ENCODE measurements at places on chromosomes 7 and 10.

GRCh38 chr10:86345859-86346798 lies 20.5 kb downstream of the GRID1 start:
- DNase-seq, result peak; percentile 21

DNA sequence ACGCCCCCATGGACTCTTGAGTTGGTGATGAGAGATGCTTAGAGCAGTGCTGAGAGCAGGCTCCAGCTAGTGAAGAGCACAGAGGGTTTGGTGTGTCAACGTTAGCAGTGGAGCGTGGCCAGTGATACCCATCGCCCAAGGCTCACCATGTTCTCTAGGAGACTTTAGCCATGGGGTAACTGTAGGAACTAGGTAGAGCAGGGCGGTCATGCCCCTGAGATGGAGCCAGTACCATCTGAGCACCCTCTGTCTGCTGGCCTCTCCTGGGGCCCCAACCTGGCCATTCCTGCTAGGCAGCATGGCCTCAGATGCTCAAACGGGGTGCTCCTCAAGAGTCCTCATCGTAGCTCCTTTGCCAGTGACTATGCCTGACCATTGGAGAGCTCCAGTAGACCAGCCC lies 179.7 kb downstream of the KCND2 start:
- DNase-seq, result no peak

DNA sequence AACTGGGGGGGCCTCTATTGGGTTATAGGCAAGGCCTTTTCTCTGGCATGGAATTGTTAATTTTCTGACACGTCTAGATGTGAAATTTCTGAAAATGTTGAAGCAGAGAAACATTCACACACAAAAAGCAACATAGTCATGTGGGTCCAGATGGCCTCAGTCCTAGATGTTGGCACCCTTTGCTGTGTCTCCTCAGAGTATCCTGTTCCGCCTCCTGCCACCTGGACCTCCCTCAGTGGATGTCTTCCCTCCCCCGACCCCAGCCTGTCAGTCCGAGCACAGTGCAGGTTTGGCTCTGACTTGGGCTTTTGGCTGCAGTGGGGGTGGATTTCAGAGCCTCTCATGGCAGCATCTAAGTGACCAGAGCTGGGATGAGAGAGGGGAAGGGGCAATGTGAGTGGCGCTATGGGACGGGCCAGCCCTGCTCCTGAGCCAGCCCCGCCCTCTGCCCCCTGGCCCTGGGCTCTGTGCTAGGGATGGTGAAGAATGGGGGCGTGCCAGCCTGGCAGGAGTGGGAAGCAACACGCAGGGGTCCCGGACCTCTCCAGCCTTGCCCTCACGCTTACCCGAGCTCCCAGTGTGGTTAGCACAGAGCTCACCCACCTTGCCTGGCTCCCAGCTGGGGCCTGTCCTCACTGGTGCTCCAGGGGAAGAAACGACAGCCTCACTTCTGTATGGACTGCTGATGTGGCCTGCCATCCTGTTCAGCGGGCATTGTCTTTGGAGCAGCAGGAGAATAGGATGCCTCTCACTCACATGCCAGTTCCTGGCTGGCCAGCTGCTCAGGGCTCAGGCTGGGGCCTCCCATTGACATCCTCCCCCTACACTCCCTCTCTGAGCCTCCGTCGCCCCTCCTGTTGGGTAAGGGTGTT lies 6.2 kb downstream of the ATP6V0E2 start:
- peak; percentile 62 for DNase-seq

DNA sequence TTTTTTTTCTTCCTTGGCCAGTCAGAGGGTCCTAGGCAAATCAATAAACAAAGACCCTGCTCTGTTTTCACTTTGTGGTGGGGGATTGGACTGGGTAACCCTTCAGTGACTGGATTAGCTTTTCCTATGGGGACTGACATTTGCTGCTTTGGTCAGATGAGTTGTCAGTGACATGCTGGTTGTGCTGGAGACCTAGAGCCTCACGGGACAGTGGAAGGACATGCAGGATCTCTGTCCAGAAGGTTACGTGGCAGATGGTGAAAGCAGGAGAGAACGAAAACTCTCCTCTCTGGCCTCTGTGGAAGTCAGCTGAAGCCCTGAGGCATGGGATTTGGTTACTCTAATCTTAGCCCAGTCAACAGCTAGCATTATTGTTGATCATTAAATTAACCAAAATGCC lies 90.0 kb upstream of the BMPER start:
- no peak for DNase-seq

DNA sequence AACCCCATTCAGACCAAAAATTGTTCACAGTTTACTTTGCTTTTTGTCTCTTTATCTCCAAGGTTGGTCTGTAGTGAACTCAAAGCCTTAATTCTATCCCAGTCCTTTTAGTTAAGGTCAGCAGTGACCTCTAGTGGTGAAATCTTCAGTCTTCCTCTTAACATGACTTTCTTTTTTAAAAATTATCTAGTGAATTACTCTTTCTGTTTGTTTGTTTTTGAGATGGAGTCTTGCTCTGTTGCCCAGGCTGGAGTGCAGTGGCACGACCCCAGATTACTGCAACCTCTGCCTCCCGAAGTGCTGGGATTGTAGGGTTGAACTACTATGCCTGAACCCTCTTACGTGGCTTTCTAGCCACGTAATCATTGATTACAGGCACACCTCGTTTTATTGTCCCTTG lies 25.0 kb downstream of the ZNF487 start:
- DNase-seq, result no peak

GRCh38 chr10:63713191-63714144 lies 192.3 kb downstream of the REEP3 start:
- DNase-seq, result no peak

GRCh38 chr10:61063901-61064300 lies 119.9 kb upstream of the RHOBTB1 start:
- no peak for DNase-seq

DNA sequence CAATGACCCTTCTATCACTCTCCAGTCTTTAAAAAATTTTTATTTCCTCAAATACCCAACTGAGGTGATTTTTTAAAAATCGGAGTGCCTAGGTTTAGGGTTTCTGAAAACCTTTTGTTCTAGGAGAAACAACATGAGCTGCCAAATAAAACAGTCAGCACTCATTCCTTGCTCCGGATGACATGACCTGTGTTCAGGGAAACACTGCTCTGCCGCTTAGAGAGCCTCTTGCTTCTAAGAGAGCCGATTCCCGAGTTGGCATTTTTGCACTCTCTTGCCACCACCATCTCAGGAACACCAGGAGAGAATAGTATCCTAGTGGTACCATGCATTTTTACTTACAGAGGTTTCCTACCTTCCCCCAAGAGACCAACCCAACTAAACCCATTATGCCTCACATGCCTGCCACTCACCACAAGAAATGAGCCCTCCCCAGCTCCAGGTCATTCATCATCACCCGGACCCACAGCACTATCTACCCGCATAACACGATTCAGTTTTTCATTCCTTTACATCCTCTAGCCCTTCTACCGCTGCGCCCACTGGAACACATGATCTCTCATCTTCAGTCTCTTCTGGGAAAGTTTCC lies 365.4 kb downstream of the THSD7A start:
- no peak for DNase-seq

DNA sequence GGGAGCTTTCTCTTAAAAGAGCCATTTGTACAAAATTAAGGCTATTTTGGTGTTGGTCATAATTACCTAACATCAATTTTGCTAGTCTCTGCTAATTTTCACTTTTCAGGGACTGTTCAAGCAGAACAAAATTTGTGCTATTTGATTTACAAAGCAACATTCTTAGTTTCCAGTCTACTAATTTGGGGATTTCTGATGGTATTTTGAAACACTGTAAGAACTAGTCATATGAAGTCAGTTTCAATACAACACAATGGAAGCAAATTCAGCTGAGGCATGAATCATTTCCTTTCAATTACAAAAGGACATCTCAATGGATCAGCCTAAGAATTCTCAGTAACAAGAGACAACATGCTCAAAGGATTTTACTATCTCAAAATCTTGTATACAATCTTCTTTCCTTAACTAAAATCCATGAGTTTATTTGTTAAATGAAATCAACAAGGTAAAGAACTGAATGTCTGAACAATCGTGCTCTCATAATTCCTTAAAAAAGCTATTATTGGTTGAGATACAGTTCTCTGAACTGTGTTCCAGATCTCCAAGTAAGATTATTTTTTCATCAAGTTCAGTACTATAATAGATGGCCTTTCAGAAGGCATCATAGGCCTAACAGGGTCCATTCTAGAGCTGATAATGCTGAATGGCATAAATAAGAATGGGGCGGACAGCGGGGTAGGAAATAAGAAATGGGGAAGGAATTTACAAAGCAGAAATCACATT lies 144.6 kb downstream of the NRCAM start:
- DNase-seq, result no peak

GRCh38 chr10:93352638-93353383 lies 129.3 kb downstream of the MYOF start:
- DNase-seq, result no peak

GRCh38 chr7:95095259-95095965 lies 188.0 kb downstream of the PPP1R9A start:
- no peak for DNase-seq

DNA sequence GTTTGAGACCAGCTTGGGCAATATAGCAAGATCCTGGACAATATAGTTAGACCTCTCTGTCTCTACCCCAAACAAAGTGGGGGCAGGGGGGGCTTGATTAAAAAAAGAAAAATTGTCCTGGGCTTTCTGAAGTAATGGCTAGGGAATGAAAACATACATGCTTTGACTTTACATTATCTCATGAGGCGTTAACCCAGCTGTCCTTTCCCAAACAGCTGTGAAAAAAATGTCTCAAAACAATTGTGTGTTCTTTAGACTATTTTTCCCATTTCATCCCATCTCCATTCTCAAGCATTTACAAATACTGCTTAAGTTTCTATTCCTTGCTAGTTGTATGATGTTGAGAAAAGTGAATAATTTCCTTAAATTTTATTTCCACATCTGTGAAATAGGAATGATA lies 27.0 kb upstream of the CDK13 start:
- no peak for DNase-seq

- peak; percentile 53 for DNase-seq
Measured at GRCh38 chr10:132386419-132386831, 10.6 kb upstream of the PWWP2B start.

DNA sequence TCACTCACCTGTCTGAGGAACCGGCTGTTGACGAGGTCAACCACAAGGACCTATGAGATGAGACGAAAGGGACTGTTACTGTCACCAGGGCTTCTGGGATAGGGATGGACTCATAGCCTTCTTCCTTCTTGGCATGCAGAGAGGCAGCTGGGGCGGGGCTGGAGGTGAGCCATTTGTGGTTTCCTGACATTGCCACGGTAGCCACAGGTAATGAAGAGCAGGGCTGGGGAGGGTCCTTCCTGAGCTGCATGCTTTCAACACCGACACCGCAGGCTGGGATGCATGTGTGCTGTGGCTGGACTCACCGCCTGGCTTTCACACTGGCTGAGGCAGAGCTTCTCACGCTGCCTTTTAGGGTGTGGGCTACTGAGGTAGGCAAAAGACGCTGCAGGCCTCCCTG lies 46.4 kb upstream of the MKRN1 start:
- no peak for DNase-seq

DNA sequence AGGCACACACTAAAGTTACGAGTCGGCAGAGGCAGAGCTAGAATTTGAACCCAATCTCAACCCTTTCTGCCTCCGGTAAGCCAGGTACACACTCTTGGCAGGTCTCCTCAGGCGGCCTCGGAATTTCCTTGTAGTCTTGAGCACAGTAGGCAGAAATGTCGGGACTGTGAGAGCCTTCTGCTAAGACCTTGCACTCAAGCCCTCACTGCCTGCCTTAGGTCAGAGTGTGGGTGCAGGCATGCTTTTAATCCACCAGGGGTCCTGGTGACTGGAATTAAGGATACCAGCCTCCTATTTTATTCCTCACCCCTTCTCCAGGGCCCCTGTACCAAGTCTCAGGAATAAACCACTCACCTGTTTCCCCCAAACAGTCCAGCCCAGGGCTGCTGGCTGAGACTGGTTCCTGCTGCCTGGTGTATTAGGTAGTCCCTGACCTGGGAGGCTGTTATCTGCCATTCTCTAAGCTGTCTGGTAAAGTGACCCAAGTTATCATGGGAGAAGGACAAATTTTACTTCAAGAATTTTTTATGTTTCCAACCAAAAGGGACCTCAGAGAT lies 855 bp downstream of the ATP6V1F start:
- DNase-seq, result no peak

DNA sequence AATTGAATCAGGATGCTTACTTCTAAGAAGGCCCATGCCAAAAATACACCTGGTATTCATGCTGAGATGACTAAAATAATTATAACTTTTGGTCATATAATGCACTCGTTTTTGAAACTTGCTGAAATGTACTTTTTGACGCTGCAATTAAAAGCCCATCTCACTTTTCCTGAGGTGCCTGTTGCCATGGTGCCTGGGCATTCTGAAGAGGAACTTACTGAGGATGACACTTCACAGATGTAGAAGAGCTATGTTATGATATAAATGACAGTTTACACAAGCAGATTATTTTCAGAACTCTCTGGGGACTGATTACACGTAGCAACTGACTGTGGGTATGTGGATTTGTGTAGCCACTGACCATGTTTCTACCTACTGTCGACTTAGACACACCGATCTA lies 182.4 kb downstream of the TPK1 start:
- no peak for DNase-seq

DNA sequence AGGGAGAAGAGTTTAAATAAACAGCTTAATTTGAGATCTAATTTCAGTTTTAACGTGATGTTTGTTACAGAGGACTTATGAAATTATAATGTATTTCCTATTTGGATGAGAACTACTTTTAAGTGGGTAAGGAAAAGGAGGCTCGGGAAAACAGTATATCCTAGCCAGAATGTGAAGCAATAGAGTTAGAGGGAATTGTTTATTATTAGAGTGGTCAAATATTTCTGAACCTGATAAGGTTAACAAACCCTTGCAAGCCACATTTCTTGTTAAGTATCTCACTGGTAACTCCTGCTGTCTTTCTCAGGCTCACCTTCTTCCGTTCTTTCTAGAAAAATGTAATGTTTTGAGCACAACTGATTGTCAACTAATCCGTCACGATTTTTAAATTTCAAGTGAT lies 335.1 kb upstream of the MBL2 start:
- DNase-seq, result no peak

DNA sequence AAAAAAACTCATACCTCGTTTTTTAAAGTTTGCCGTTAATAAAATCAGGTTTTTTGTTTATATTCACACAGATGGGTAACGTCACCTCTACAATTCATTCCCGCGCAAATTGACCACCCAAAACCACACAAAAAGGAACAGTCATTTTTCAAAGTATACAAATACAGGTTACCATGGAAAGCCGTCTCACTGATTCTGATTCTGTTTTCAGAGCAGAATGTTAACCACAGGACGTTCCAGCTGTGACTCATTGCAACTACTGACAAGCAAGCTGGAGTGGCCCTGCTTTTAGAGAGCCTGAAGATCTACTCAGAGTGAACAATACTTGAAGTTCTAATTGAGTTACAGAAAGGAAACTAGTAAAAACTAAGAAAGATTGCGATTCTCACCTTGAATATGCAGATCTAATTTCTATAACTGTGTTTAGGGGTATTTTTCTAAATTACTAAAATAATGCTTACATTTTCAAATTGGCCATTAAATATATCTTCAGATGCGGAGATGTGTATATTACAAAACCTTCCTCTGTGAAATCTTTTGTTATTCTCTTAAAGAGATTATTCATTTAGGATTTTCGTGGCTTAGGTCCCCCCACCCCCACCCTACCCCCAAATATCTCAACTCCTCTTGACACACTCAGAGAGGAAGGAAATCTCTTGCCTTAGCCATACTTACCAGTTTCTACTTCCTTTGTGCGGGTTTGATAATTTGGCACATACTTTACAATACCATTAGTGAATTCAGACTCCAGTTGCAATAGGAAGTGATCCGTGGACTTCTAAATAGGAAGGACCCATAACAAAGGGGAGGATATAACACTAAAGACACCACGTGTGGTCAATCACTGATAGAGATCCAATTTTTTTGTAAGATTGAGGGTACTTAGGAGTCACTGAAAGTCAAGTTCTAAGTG lies 106.0 kb downstream of the CUBN start:
- DNase-seq, result peak; percentile 78
